Activated CD8-positive, alpha-beta memory T cell treated with anti-CD3 and anti-CD28 coated beads for 4 hours (primary cell): ENCODE measurements at places on chromosomes 1 and 21.

- DNase-seq: no peak
These were observed 3.3 kb downstream of the ADSS2 start for GRCh38 chr1:244448279-244449036.

DNA sequence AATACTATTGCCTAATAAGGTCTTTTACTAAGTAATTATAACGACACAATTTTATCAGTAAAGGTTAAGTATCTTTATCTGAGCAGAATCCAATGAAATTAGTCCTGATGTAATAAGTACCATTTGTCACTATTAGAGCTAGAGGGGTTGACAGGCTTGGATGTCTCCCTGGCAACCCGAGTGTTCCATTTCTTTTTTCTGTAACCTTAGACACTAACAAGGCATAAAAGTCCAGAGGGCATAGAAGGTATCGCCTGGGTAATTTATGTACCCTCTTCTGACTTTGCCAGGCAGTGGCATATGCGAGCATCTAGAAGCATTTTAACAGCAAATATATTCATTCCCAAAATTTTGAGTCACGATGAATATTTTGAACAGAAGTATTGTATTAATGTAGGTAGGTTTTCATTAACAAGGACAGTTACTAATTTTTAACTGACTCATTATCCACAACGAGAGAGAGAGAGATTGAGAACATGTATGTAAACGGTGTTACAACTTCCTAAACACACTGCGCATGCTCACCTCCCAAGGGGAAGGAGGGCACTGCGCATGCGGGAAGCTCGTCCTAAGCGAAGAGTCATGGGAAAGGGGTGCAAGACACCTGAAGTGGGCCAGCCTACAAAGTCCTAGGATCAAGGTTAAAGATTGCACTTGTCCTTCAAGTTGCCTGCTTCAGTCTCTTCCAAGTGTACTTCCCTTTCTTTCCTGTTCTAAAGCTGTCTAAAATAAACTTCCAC is 423.9 kb downstream of the DSCAM start:
- DNase-seq: no peak

- DNase-seq: no peak
These were observed 37.8 kb upstream of the DOCK7 start for GRCh38 chr1:62726011-62726442.

DNA sequence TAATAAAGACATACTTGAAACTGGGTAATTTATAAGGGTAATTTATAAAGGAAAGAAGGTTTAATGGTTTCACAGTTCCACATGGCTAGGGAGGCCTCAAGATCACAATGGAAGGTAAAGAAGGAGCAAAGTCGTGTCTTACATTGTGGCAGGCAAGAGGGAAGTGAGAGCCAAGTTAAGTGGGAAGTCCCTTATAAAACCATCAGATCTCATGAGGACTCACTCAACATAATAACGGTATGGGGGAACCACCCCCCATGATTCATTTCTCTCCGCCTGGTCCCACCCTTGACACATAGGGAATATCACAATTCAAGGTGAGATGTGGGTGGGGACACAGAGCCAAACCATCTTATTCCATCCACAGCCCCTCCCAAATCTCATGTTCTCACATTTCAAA is 76.8 kb upstream of the ZNF678 start:
- DNase-seq: no peak

DNA sequence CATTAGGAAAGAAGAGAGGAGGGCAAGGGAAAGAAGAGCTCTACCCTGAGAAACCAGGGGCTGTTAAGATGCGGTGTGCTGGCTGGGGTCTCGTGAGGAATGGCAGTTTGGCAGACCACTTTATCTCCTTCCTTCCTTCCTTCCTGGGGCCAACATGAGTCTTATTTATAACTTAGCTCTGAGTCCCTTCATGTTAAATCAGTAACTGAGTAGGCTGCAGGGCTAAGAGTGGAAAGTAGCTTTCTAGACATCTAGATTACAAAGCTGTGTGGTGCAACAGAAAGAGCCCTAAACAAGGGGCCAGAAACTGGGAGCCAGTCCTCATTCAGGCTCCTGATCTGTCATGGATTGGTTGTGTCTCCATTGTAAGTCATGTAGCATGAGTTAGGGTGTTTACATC is 135.4 kb upstream of the DUSP10 start:
- no peak for DNase-seq
